CD4-positive, alpha-beta T cell treated with Interleukin-1 beta for 1 hour (primary cell): ENCODE measurements at places on chromosomes 2 and 18.

DNA sequence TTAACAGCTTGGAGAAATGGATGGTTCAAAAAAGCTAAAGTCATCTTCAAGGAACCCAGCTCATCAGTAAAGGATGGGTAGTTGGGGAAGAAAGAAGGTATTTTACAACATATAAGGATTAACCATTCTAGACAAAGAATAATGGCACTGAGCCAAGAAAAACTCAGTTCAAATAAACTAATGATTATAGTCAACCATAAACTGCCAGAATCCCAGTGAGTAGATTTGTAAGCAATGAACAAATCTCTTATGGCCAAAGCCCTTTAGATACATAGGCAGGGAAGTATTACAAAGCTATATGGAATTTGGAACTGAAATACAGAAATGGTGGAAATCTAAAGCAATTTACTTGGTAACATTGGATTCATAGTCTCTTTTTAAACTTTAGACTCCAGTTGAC, 92.4 kb upstream of the ZFP36L2 start:
- DNase-seq = no peak

DNA sequence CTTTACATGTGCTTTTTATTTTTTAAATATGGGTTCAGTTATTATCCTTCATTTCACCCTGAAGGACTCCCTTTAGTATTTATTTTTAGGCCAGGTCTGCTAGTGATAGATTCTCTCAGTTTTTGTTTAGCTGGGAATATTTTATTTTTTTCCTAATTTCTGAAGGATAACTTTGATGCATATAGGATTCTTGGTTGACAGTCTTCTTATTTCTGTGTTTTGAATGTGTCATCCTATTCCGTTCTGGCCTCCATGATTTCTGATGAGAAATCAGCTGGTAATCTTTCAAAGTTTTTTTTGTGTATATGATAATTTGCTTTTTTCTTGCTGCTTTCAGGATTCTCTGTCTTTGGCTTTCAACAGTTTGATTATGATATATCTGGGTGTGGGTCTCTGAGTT, 35.4 kb downstream of the TMEM178A start:
- DNase-seq = no peak

DNA sequence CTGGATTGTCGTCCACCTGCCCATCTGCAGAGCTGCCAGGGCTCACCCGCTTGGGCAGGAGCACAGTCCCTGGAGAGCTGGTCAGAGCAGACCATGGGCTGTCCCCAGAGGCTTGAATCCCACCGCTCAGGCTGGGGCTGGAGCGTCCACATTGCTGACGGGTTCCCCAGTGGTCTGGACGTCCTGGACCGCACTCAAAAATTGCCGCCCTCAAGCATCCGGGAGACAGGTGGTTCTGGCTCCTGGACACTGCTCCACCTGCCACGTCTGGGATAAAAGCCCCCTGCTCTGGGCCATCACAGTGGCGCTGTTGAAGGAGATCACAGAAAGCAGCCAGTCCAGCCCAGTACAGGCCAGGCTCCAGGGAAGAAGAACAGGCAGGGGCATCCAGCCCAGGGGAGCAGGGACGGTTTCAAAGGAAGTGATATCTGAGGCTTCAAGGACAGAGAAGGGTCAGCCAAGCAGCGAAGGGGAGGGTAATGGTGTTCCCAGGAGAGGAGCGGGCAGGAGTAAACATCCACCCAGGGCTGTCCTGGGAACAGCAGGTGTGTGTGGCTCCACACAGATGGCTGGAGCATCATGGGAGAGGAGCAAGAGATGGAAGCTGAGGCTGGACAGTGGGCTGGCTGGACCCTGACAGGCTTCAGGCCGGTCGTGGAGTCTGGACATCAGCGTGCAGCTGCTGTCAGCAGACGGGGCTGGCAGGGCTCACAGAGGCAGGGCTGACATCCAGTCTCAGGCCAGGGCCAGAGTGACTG, 21.9 kb upstream of the ID2 start:
- DNase-seq = no peak

- no peak for DNase-seq
Measured at GRCh38 chr2:196083601-196084000, 15.0 kb upstream of the DNAH7 start.

GRCh38 chr2:102180687-102180999, 6.2 kb upstream of the IL1RL2 start:
- DNase-seq = no peak

DNA sequence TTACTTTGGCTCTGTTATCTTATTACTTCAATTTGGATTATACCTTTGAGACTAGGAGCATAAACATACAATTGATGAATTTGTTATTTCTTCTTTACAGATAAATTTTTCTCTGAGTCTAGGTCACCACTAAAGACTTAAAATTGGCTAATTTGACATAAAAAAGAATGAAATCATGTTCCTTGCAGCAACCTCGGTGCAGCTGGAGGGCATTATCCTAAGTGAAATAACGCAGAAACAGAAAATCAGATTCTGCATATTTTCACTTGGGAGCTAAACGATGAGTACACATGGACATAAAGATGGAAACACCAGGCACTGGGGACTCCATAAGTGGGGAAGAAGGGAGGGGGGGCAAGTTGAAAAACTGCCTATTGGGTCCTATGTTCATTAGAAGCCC, 172.8 kb upstream of the SESTD1 start:
- DNase-seq = no peak

- no peak for DNase-seq
Measured at GRCh38 chr2:111924617-111925107, 26.3 kb downstream of the MERTK start.

GRCh38 chr18:75524181-75524580, 96.7 kb upstream of the SMIM21 start:
- no peak for DNase-seq

GRCh38 chr2:674321-674985, 2.8 kb downstream of the TMEM18 start:
- no peak for DNase-seq

DNA sequence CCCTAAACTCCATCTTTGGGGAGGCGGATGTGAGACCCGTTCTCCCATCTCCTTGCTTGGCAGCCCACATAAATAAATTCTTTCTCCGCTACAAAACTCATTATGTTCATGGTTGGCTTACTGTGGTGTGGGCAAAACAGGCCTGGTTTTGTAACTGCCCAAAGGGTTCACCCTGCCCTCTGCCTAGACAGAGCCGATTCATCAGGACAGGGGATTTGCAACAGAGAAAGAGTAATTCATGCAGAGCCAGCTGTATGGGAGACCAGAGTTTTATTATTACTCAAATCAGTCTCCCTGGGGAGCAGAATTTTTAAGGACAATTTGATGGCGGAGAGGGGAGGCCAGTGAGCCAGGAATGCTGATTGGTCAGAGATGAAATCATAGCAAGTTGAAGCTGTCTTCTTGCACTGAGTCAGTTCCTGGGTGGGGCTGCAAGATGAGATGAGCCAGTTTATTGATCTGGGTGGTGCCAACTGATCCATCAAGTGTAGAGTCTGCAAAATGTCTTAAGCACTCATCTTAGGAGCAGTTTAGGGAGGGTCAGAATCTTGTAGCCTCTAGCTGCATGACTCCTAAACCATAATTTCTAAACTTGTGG, 8.4 kb upstream of the RNF125 start:
- DNase-seq = no peak

DNA sequence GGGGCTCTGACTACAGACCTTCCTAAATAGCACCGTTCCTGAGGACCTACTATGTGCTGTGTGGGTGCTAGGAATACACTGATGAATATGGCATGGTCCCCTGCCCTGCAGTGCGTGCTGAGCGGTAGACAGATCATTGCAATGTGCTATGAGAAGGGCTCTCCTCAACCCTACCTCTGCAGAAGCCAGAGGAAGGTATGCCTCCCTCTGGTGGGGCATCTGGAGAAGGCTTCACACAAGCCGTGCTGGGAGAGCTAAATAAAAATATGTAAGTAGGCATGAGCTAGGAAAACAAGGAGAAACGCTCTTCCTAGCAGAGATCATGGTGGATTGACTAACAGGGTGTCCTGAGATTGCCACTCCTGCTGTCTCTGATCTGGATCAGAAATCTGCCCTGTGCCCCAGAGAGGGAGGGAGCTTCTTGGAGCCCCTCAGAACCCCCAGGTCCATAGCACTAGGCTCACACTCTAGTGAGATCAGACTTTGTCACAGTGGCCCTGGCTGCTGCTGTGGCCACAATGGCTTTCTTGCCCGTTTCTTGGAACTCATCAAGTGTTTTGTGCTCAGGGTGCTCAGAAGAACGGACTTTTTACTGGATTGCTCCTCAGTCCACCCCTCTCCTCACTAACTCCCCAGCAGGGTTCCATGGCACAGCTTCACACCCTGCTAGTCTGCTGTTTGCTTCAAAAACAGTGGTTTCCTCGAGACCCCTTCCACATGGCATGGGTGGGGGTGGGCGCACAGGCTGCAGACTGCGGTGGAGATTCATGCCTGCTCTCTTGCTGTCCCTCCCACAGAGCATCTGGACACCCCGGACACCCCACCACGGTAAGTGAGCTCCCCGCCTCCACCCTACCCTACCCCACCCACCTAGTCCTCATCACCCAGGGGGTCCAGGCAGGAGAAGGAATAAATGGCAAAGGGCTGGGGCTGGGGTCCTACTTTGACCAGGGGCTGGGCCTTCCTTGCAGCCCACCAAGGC, 14.2 kb downstream of the SIGLEC15 start:
- peak; percentile 17 for DNase-seq

GRCh38 chr2:58266211-58266610, 25.1 kb upstream of the FANCL start:
- DNase-seq = no peak

- no peak for DNase-seq
Measured at GRCh38 chr2:163467251-163467630, 268.6 kb downstream of the FIGN start.

DNA sequence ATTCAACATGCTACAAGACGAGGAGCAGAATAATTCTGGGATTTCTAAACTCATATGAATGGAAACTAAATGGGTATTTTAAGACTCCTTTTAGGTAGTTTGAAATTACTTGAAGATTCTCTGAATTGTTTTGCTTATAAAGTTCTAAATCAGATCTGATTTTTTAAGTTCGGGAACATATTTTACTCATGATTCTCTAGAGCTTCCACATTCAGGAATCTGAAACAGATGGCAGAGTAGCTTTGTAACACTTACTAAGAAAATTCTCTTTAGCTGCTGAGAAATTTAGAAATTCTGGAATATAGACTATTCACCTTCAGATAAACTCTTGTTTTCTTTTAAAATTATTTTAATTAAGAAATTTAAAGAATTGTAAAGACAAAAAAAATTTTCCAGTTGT, 13.7 kb downstream of the RBBP8 start:
- no peak for DNase-seq

DNA sequence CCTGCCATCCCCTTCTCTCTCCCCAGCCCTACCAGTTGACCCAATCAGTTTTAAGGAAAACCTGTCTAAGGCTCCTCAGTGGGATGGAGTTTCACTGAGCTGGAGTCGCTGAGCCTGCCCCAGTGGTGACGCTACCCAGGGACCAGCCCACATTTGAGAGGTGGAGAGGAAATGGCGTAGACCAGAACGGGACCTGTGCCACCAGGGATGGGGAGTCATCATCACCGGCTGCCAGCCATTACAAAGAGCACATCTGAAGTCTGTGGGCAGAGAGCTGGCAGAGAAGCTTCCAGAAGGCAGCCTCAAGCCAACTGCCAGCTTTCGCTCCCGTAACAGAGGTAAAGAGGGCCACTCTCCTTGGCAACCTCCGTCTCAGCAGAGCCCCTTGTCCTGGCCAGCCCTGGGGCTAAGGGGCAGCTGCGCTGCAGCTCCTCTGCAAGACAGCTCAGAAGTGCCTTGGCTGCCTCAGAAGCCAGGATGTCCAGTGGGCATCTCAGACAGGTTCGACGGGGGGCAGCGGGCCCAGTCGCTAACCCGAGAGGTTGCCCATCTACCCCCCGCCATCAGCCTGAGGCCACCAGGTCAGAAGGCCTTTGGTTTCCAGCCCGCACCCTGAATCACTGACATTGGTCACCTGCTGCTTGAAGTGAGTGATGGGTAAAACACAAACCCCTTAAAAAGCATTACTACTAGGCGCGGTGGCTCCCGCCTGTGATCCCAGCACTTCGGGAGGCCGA, 15.4 kb downstream of the SDC1 start:
- no peak for DNase-seq

DNA sequence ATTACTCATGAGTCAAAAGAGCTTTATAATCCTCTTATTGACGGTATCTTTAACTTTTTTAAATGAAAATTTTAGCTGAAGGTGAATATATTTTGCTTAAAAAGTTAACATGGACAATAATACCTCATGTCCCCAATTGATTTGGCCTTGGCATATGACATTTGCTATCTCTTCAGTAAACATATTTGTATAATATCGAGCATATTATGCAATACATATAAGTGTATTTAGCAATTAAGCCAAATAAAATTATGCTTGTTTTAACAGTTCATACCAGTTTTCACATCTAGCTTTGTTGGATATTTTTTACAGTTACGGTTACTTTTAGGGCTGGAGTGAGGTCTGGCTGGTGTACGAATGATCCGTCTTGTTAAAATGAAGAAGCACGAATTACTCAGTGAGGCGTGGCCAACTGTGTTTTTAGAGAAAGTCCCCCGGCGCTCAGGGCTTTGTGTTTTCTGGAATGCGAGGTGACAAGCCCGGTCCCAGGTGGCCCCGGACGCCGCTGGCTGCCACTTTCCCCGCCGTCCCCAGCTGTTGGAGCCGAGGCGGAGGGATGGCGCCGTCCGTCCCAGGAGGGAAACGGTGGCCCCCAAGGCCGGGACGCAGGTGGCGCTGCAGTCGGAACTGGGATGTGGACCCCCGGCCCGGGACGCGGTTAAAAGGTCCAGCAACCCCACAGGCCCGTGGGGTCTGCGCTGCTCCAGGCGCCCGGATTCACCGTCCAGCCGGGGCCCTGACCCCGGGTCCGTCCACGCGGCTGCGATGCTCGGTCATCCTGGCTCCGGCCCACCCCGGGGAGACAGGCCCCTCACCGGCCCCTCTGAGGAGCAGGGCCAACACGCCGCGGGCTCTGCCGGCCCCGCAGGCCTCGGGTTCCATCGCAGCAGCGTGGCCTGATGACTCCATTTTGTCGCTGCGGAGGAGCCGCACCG, 41.3 kb downstream of the TMEM18 start:
- no peak for DNase-seq

DNA sequence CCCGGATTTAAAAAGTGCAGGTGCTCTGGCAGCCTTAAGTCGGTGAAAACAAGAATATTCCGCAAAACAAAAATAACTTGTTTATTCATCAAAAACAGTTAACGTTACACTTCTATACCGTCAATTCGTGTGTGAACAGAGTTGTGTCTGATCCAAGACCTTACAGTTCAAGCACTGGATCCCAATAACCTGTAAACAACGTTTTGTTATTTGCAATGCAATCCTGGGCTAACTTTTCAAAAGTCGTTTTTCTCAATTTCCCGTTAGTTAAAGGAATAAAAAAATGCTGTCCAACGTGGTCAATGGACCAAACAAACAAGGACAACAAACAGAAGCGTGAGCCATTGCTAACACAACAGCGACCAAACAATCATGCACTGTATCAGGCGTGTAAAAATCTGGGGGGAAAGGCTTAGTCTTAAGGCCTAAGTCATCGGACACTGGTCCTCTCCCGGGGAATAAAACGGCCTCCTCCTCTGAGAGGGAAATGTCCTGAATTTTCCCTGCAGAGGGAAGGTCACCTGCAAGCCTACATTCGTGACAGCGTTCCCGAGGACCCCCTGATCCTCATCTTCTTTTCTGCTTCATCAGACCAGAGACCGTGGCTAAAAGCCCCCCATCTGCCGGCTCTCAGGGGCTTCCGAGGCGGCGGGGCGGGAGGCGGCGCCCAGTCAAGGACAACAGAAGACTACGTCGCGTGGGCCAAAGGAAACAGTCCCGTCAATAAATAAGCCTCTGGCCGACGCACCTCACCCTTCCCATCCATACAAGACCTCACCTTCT, 490 bp downstream of the NDUFS1 start:
- no peak for DNase-seq
